Mucosa of gallbladder (tissue), 1 donor: ENCODE measurements at places on chromosomes 3 and 15. TPM values are rescaled to one million over a fixed set of nuclear protein-coding genes. Genes with fewer than 3 reads are reported as not detected.

The AHSG gene
- 2.2 TPM for total RNA-seq

The ARHGAP31 gene
- total RNA-seq, result 22.6 TPM

The LRRC3B gene
- total RNA-seq, result 0.37 TPM

The GCNT3 gene
- total RNA-seq, result 72.3 TPM

The IRAK2 gene
- total RNA-seq, result 2.7 TPM

The GYG1 gene
- total RNA-seq, result 40.9 TPM

The DAPK2 gene
- 5.6 TPM for total RNA-seq

The FSIP1 gene
- total RNA-seq, result 0.81 TPM

The LRRC31 gene
- total RNA-seq, result 2.9 TPM

The NLGN1 gene
- total RNA-seq, result 8.8 TPM

The NANOGP8 gene
- 0.46 TPM for total RNA-seq

The ACKR4 gene
- total RNA-seq, result 4.2 TPM

The GOLGA6A gene
- total RNA-seq, result not detected

The ZIC4 gene
- total RNA-seq, result 0.20 TPM

The TTC21A gene
- 13.4 TPM for total RNA-seq

The NFKBIZ gene
- total RNA-seq, result 190 TPM

The CACNA1D gene
- total RNA-seq, result 39.2 TPM

The LYZL4 gene
- total RNA-seq, result 0.32 TPM

The CPEB1 gene
- total RNA-seq, result 4.8 TPM

The DPPA4 gene
- total RNA-seq, result 0.86 TPM

The LRTM1 gene
- not detected for total RNA-seq

The CD96 gene
- total RNA-seq, result 7.5 TPM

The SNRPN gene
- total RNA-seq, result 277 TPM

The SPESP1 gene
- total RNA-seq, result 5.9 TPM

The IMPG2 gene
- 0.29 TPM for total RNA-seq

The TMCC1 gene
- 52.9 TPM for total RNA-seq

The FBXL2 gene
- 8.4 TPM for total RNA-seq

The MYRIP gene
- 6.2 TPM for total RNA-seq

The TMA7 gene
- 165 TPM for total RNA-seq

The C3orf20 gene
- not detected for total RNA-seq

The PLIN1 gene
- total RNA-seq, result 0.89 TPM

The RETNLB gene
- total RNA-seq, result not detected

The AQR gene
- total RNA-seq, result 20.8 TPM

The GPR62 gene
- 0.55 TPM for total RNA-seq

The APOD gene
- 51.8 TPM for total RNA-seq

The CCDC54 gene
- total RNA-seq, result not detected

The ZNF639 gene
- 23.9 TPM for total RNA-seq

The SCN11A gene
- total RNA-seq, result 0.09 TPM

The PLD1 gene
- 734 TPM for total RNA-seq
